Glutamatergic neuron (in vitro differentiated cells): ENCODE measurements at places on chromosomes 3 and 15. TPM values are rescaled to one million over a fixed set of nuclear protein-coding genes. Genes with fewer than 3 reads are reported as not detected.

GRCh38 chr15:72933976-72934375 lies 118.3 kb upstream of the NEO1 start:
- H3K4me1 ChIP-seq = peaks cover 2% of the 10 kb centered on the region
- H3K36me3 ChIP-seq = peaks cover 6% of the 10 kb centered on the region
- H3K27me3 ChIP-seq = no peaks in the 10 kb centered on the region
- no peak overlapping the region for H3K27ac ChIP-seq
- H3K4me3 ChIP-seq = no peak overlapping the region

DNA sequence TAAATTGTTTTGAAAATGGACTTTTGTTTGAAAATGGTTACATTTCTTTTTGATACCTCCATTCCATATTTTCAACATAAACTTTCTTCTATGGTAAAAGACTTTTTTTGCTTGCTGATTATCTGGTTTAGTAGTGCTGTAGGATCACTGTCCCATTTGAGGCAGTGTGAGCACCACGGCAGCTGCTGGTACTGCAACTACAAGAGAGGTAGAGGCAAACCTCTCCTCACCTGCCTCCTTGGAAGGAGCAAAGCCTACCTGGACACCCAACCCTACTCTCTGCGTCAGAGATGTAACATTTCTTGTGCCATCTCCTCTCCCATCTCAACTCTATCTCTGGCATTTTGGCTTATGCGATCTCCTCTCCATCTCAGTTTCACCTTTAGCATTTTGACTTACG lies 460.1 kb downstream of the SHQ1 start:
- H3K27me3 ChIP-seq = peaks cover under 1% of the 10 kb centered on the region
- no peak for DNase-seq
- no peak overlapping the region for H3K4me3 ChIP-seq
- H3K27ac ChIP-seq = no peak overlapping the region

DNA sequence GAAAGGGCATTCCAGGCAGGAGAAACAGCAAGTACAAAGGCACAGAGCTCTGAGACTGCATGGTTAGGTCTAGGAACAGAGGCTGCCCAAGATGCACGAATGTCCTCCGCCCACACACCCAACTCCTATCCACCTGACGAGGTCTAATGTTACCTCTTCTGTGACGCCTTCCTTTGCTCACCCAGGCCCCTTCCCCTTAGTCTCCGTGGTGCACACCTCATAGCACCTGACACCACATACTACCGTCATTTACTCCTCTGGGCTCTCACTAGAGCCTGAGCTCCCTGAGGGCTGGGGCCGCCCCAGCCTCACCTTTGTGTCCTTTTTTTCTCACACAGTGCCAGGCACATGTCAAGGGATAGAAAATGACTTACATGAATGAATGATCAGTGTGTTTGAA lies 31.0 kb upstream of the RASGRF1 start:
- H3K27me3 ChIP-seq = peaks cover 3% of the 10 kb centered on the region
- no peak overlapping the region for H3K27ac ChIP-seq
- no peak for DNase-seq

GRCh38 chr3:61613666-61614065 lies 52.3 kb downstream of the PTPRG start:
- no peak overlapping the region for H3K27ac ChIP-seq
- peaks cover 4% of the 10 kb centered on the region for H3K4me1 ChIP-seq
- DNase-seq = no peak

- peaks cover 4% of the 10 kb centered on the region for H3K4me1 ChIP-seq
- no peaks in the 10 kb centered on the region for H3K36me3 ChIP-seq
- no peak overlapping the region for H3K27ac ChIP-seq
- no peaks in the 10 kb centered on the region for H3K27me3 ChIP-seq
- no peak for DNase-seq
Observed at GRCh38 chr3:55604846-55605245, 117.7 kb upstream of the WNT5A start.

DNA sequence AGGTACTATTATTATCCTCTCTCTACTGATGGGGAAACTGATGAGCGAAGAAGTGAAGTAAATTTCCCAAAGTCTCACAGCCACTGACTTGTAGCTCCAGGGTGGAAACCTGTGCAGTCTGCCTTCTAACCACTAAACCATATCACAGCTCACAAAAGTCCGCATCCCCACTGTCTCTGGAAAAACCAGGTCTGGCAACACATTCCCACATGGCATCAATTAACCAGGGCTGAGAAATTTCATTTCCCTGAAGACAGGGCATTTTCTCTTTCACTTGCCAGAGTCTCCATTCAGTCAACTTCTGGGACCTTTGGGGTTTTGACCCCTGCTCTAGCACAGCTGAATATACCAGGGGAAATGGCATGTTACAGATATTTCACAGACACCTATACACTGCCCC lies 26.5 kb downstream of the FBXO40 start:
- no peak overlapping the region for H3K4me3 ChIP-seq
- H3K36me3 ChIP-seq = no peaks in the 10 kb centered on the region
- H3K27me3 ChIP-seq = peaks cover 6% of the 10 kb centered on the region
- no peak for DNase-seq
- H3K4me1 ChIP-seq = peaks cover 5% of the 10 kb centered on the region

DNA sequence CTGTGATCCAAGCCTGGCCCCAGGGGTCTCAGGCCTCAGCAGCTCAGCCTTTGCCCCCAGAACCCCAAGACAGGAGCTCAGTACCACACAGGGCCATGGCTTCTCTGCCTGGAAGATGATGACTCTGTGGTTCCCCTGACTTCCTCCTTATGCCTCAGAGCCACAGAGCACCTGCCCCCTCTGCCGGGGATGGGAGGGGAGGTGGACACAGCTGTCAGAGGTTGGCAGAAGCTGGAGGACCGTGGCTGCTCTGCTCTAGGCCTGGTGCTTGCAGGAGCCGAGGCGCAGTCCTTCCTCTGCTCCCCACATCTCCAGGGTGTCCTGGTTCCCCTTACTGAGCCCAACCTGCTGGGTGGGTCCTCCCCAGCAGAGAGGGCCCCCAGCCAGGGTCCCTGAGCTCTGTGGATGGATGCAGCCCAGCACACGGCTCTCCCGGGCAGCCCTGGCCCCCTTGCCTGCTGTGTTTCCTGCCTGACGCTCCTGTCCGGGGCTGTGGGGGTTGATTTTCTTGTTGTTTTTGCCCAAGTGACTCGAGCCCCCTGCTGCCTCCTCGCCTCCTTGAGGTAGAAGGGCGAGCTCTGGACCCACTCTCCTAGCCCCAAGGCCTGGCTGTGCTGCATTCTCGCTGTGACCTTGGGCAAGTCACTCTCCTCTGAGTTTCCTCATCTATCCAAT lies 36.6 kb downstream of the PSTPIP1 start:
- peaks cover 15% of the 10 kb centered on the region for H3K4me1 ChIP-seq
- H3K4me3 ChIP-seq = peak overlapping the region; percentile 68
- no peaks in the 10 kb centered on the region for H3K36me3 ChIP-seq
- peak overlapping the region; percentile 68 for H3K27ac ChIP-seq
- peaks cover 19% of the 10 kb centered on the region for H3K27me3 ChIP-seq
- peak; percentile 66 for DNase-seq

GRCh38 chr3:165390166-165390565 lies 194.0 kb upstream of the SLITRK3 start:
- no peaks in the 10 kb centered on the region for H3K36me3 ChIP-seq
- peak overlapping the region; percentile 64 for H3K27ac ChIP-seq
- peaks cover 10% of the 10 kb centered on the region for H3K4me1 ChIP-seq
- H3K27me3 ChIP-seq = no peaks in the 10 kb centered on the region

- H3K27ac ChIP-seq = no peak overlapping the region
- no peak overlapping the region for H3K4me3 ChIP-seq
- H3K36me3 ChIP-seq = no peaks in the 10 kb centered on the region
- H3K4me1 ChIP-seq = no peaks in the 10 kb centered on the region
- DNase-seq = no peak
Observed at GRCh38 chr3:187257992-187258692, 33.4 kb downstream of the MASP1 start.

DNA sequence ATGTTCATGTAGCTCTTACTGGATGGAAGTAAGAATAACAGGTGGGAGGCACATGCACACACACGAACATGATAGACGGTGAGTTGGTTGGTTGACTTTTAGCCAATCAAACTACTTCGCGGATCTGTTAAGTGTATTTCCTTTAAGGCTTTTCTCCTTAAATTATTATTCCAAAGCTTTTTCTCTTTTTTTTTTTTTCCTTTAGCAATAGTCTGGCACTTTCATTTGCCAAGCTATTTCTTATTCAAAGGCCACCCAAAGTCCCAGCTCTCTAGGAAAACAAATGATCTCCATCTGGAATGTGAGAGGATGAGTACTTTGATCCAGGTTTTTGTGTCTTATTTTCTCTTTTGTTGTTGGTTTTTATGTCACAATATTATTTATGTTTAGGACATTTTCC lies 141.1 kb downstream of the TPRG1 start:
- no peak for DNase-seq
- no peaks in the 10 kb centered on the region for H3K36me3 ChIP-seq
- no peak overlapping the region for H3K4me3 ChIP-seq

GRCh38 chr3:15401936-15402335 lies 25.4 kb downstream of the METTL6 start:
- peaks cover 6% of the 10 kb centered on the region for H3K36me3 ChIP-seq
- H3K27me3 ChIP-seq = no peaks in the 10 kb centered on the region
- no peaks in the 10 kb centered on the region for H3K4me1 ChIP-seq

GRCh38 chr3:99678896-99679295 lies 40.5 kb downstream of the COL8A1 start:
- no peaks in the 10 kb centered on the region for H3K36me3 ChIP-seq
- H3K4me1 ChIP-seq = no peaks in the 10 kb centered on the region
- no peak overlapping the region for H3K4me3 ChIP-seq
- no peak for DNase-seq

GRCh38 chr3:183554377-183554776 lies 1.1 kb downstream of the KLHL6 start:
- H3K4me1 ChIP-seq = no peaks in the 10 kb centered on the region
- DNase-seq = no peak
- H3K36me3 ChIP-seq = no peaks in the 10 kb centered on the region
- no peak overlapping the region for H3K27ac ChIP-seq

- H3K4me1 ChIP-seq = peaks cover 7% of the 10 kb centered on the region
- no peak overlapping the region for H3K4me3 ChIP-seq
- DNase-seq = no peak
- H3K27me3 ChIP-seq = peaks cover 11% of the 10 kb centered on the region
Observed at GRCh38 chr15:70484993-70485392, 278.4 kb downstream of the UACA start.

- no peaks in the 10 kb centered on the region for H3K36me3 ChIP-seq
- H3K4me1 ChIP-seq = no peaks in the 10 kb centered on the region
- peaks cover 2% of the 10 kb centered on the region for H3K27me3 ChIP-seq
- H3K27ac ChIP-seq = no peak overlapping the region
Observed at GRCh38 chr15:59208613-59209249, 2.1 kb downstream of the LDHAL6B start.

GRCh38 chr3:127999509-128000106 lies 52.6 kb upstream of the SEC61A1 start:
- no peaks in the 10 kb centered on the region for H3K27me3 ChIP-seq
- H3K4me3 ChIP-seq = no peak overlapping the region
- no peak overlapping the region for H3K27ac ChIP-seq
- no peaks in the 10 kb centered on the region for H3K36me3 ChIP-seq
- peaks cover 3% of the 10 kb centered on the region for H3K4me1 ChIP-seq

- H3K36me3 ChIP-seq = no peaks in the 10 kb centered on the region
- H3K27me3 ChIP-seq = no peaks in the 10 kb centered on the region
- no peak for DNase-seq
- H3K4me1 ChIP-seq = peaks cover 5% of the 10 kb centered on the region
- H3K27ac ChIP-seq = no peak overlapping the region
Observed at GRCh38 chr3:42610976-42611375, 10.5 kb downstream of the NKTR start.

- no peak overlapping the region for H3K4me3 ChIP-seq
- no peak for DNase-seq
- peaks cover 5% of the 10 kb centered on the region for H3K27me3 ChIP-seq
- H3K36me3 ChIP-seq = no peaks in the 10 kb centered on the region
- H3K27ac ChIP-seq = peak overlapping the region; percentile 57
Observed at GRCh38 chr3:37992271-37993066, 1.9 kb downstream of the VILL start.

DNA sequence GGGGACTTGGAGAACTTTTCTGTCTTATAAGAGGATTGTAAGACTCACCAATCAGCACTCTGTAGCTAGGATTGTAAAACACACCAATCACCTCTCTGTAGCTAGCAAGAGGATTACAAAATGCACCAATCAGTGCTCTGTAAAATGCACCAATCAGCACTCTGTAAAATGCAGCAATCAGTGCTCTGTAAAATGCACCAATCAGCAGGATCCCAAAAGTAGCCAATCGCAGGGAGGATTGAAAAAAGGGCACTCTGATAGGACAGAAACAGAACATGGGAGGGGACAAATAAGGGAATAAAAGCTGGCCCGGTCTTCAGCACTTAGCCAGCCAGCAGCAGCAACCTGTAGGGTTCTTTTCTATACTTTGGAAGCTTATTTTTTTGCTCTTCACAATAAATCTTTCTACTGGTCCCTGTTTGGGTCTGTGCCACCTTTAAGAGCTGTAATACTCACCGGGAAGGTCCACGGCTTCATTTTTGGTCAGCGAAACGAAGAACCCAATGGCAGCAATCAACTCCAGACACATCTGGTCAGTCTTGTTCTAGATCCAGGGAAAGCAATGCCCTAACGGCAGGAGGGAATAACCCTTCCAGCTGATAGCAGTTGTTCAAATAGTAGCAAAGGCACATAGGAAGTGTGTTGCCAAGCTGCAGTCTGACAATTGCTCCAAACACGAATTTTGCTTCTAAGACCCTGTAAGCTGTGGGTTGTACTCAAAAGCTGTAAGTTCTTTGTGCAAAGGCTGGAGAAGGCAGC lies 135.6 kb downstream of the TJP1 start:
- H3K36me3 ChIP-seq = peaks cover 4% of the 10 kb centered on the region
- no peak overlapping the region for H3K4me3 ChIP-seq
- peaks cover 33% of the 10 kb centered on the region for H3K4me1 ChIP-seq

The B3GALNT1 gene
- 2.6 TPM for total RNA-seq

The MAGEL2 gene
- total RNA-seq = 27.1 TPM

The SIDT1 gene
- total RNA-seq = not detected

The RPL32 gene
- total RNA-seq = 966 TPM

The ABHD2 gene
- 101 TPM for total RNA-seq

The GLDN gene
- 0.56 TPM for total RNA-seq

The CAPN3 gene
- total RNA-seq = 1.8 TPM

The STIMATE gene
- 23.0 TPM for total RNA-seq

The MUSTN1 gene
- total RNA-seq = 3.5 TPM

The ANKRD63 gene
- not detected for total RNA-seq
